ENCODE measurements at places on chromosomes 13 and 19.

DNA sequence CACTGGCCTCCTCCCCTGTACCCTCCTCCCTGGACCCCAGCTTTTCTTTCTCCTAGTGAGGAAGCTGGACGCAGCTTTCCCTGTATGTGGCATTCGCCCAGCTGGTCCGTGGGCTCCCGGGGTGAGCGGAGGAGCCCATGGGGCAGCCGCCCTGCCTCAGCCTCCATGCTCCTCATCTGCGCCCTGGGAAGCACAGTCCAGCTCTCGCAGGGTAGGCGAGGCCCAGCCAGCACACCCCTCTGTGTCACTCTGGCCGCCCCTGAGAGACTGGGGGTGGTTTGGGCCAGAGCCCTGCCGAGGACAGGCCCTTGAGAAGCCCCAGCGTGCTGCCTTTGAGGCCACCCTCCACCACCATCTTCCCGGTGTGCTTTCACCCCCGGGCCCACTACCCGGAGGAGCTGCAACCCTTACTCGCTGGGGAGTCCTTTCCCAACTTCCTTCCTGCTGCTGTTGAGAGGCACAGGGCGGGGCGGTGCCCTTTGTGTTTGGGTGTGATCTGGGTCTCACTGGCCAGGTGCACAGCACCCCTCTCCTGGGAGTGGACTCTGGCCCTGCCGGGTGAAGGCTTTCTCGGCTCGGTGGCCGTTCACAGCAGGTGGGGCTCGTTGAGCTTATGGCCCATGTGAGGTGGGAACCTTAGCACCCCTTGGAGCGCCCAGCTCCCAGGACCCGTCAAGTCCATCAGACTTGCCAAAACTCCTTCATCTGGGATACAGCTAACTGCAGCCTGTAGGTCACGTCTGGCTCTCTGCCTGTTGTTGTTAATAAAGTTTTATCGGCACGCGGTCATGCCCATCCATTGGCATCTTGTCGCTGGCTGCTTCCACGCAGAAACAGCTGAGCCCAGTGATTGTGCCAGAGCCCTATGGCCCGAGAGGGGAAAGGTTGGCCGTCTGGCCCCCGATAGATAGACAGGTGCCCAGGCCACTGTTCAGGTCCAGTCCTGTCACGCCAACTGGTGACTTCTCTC, 3.2 kb downstream of the NCLN start:
- no peak for DNase-seq

DNA sequence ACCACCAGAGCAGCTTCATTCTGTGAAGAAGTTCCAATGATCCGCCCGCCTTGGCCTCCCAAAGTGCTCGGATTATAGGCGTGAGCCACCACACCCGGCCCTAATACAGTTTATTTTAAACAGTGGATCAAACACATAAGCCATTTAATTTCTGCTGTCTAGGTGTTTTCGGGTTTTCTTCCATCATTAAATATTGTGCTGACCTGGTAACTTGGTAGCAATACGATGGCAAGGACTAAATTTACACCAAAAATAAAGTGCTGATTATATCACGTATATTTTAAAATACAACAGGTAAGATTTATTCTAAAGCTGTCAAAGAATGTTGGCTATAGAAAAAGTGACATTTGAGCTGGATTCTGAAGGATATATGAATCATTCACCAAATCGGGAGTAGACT, 1.3 kb downstream of the MED4 start:
- no peak for DNase-seq

DNA sequence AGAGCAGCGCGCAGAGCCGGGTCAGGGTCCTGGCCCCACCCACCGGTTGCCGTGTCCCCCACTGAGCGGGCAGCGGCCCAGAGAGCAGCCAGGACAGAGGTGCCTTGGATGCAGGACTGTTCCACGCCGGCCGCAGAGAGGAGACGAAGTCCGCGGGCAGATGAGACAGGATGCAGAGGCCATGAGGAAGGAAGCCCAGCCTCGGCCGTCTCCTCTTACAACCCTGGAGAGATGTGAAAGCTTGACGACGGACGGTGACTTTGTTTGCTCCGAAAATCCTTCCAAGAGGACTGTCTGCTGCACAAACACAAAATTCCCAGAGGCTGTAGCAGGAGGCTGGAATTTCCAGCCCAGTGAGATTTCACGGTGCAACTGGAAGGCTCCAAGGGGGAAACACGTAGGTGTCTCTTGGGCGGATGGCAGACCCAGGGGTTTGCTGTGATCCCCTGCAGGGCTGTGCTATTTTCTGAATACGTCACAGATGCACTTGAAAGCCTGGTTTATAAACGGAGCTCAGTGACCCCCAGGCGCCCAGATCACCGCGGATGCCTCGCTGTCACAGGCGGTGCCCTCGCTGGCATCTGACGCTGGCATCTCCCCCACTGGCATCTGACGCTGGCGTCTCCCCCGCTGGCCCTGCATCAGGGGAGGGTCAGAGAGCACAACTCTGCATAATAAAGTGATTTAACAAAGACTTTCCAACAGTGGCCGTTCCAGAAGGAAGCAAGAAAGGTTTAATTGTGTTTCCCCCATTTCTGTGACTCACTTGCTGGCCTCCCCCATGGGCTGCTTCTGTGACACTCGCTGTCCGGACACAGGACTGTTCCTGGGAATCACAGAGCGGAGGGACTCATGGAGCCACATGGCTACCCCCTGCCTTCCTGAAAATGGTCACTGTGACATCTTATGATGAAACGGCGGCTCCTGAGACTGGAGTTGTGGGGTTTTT, 62.0 kb upstream of the C13orf46 start:
- DNase-seq = no peak

DNA sequence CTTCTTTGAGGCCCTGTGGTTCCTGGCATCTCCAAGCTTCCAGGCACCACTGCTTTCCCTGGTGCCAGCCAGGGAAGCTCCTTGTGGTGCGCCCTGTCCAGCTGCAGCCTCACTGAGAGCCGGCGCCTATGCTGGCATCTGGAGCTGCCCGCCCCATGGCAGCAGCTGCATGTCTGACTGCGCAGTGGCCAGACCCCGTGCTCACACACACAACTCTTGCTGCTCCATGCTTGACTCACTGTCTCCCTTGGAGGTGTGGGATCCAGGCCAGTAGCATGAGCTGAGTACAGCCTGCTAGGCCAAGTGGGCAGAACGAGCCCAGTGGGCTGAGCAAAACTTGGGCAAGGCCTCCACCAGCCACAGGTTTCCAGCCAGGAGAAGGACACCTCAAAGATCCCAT, 11.5 kb upstream of the SUPT20H start:
- DNase-seq = no peak

DNA sequence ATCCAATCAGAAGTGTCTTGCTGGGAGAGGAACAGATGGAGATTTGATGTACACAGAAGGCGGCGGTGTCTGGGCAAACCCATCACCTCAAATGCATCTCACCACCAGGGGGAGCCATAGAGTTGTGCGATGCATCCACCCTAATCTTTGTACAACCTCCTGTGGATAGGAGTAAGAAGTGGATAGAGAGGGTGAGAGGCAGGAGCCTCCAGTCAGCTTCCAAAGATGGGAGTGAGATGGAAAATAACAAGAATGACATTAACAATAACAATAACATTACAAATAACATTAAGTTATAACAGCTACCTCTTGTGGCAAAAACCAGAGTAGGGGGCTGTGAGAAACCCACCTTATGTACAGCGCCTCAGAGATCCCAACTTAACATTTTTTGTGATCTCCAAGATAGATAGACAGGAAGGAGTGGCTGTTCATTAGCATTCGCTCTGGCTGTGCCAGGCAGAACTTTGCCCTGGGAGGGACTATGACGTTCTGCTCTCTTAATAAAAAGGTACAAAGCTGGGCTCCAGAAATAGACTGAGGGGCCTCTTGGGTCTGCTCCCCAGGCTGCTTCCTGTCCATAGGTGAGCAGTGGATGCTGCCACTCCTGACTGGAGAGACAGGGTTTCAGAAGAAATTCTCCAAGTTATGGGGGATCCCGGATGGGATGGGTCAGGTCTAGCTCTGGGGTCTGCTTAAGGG, 5.2 kb upstream of the CEACAM18 start:
- peak; percentile 85 for DNase-seq

GRCh38 chr19:55206664-55207500, 2.4 kb downstream of the PTPRH start:
- peak; percentile 65 for DNase-seq

DNA sequence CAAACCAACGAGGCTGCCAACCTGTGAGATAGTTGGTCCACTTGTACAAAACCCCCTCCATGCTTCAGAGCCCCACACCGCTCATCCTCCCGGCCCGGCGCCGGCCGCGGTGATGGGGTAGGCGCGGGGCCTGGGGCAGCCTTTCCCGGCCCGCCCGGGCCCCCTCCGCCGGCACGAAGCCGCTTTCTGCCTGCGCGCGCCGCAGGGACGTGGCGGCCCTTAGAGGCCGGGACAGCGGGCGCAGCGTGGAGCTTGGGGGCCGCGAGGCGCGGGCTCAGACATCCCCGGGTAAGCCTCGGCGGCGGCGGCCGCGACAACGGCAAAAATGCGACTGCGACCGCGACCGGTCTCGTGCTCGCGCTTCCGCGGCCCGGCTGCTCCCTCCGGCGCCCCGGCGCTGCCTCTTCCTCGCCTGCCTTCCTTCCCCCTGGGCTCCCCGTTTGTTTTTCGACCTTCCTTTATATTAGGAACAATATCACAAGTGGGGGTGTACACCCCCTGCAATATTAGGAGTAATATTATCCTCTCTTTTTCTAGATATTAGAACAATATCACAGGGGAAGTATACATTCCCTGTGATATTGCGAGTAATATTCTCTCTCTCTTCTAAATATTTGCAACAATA, 53.9 kb upstream of the CEACAM21 start:
- peak; percentile 71 for DNase-seq

- DNase-seq = peak; percentile 98
These were observed at the start of gene MKNK2 for GRCh38 chr19:2050991-2051772. MKNK2 (minus strand) TSS chr19:2051244; CDS start chr19:2050851, 393 bp downstream.

DNA sequence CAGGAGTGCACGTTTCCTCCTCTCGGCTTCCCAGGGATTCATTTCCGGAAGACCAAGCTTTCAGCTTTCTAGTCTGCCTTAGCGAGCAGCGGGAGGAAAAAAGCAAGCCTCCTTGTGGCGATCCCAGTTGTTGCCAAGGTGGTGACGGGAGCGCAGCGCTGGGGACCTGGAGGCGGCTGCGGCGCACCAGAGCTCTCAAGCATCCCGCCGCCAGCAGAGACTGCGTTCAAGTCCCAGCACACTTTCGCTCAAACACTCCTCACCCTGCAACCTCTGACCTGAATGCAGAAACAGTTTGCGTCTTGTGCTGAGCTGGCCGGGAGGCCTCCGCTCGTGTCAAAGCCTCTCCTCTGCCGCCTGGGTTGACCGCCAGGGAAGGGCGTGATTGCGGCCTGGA, 4.9 kb downstream of the GSX1 start:
- DNase-seq = no peak

DNA sequence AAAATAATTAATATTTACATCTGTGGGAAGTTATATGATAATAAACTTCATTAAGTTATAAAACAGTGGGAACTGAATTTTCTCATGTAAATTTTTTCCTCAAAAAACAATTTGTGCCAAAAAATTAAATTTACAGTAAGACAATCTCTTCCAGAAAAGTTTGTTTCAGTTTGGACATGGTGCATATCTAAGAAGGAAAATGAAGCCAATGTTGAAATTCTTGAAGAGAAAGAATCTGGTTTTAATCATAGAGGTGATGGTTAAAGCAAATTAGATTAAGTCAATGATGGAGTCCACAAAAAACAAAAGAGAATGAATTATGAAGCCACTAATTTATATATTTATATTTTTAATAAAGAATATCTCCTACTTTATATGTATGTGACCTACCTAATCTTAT, 457.2 kb upstream of the SLITRK1 start:
- DNase-seq = no peak

Data from activated T-cell treated with anti-CD3 and anti-CD28 coated beads, Interleukin-2, amount 50 U/mL, for 24 hours (primary cell).